ENCODE measurements at places on chromosomes 2 and 18.

- DNase-seq = no peak
These were observed 80.8 kb downstream of the RHBDD1 start for GRCh38 chr2:226916669-226917068.

- DNase-seq = no peak
These were observed 63.6 kb downstream of the VSNL1 start for GRCh38 chr2:17604050-17604449.

- DNase-seq = no peak
These were observed 8.9 kb downstream of the STAM2 start for GRCh38 chr2:152166633-152167032.

GRCh38 chr18:62479574-62479973 is 43.3 kb upstream of the ZCCHC2 start:
- DNase-seq = no peak

DNA sequence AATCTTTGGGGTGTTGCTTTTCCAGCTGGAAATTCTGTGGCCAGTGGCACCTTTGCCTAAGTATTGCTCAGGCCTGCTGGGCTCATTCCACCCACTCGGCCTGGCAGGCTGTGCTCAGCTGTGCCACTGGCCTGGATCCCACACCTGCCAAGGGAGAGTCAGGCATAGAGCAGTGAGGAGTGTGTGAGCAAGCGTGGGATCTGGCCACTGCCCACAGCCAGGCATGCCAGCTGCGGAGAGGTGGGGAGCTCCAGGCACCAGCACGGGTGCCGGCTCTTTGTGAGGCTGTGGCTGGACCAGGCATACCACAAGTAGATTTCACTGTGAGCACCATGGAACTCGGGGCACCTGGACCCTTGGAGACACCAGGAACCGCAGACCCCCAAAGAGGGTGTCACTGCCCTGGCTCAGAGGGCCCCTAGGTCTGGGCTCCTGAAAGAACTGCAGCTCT is 118.1 kb upstream of the MAP2 start:
- DNase-seq = no peak

GRCh38 chr2:198296665-198297308 is 492.4 kb downstream of the PLCL1 start:
- DNase-seq = peak; percentile 36

DNA sequence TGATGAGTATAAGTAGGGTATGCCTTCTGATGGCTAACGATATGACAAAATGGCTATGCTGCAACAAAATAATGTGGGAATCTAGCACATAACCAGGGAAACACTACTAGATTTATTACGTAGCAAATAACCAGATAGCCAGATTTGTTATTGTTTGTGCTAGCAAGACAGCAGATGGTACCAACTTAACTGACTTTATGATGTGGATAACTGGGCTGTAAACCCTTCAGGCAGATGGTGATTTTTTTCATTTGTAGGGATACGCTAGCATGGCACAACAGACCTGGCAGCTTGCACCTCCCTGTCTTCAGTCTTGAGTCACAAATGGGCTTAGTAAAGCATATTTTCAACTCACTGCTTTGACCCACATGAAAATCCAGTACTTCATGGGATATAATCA is 48.7 kb downstream of the PRELID3A start:
- DNase-seq = no peak

DNA sequence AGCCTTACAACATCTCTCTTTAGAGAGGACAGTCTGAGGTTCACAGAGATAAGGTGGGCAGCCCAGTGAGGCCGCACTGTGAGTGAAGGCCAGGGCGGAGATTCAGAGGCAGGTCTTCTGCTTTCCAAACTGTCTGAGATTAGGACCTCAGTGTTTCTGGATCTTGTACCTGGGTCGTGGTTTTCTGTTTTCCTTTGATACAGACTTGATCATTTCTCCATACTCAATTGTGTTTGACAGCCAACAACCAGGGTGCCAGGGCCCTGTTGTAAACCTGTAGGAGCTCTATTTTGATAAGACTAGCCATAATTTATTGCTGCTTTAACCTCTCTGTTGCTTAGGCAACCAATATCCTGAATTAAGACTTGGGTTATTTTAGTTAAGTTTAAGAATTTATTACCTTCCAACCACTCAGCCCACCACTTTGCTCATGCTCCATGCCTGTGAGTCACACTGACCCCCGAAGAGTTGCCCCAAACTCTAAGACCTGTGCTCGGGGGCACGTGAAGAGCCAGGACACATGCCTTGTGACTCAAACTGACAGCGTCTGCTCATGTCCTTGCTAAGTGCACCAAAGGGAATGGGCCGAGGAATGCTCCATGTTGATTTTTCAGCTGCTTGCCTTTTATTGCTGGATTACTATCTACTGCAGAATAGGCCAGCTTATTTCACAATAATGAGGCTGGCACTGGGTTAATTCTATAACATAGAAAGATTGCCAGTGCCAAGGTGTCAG is 248.6 kb downstream of the BCL2 start:
- DNase-seq = no peak
